ENCODE measurements at places on chromosomes 12 and 14. TPM values are rescaled to one million over a fixed set of nuclear protein-coding genes. Genes with fewer than 3 reads are reported as not detected.

Gene SRRM4
- 0.27 TPM for total RNA-seq

Gene EML1
- total RNA-seq, result 45.9 TPM

Gene MYL2
- 0.99 TPM for total RNA-seq

Gene HOXC12
- 0.45 TPM for total RNA-seq

Gene NKX2-1
- not detected for total RNA-seq

Gene APOF
- not detected for total RNA-seq

Gene C1S
- 1,087 TPM for total RNA-seq

DNA sequence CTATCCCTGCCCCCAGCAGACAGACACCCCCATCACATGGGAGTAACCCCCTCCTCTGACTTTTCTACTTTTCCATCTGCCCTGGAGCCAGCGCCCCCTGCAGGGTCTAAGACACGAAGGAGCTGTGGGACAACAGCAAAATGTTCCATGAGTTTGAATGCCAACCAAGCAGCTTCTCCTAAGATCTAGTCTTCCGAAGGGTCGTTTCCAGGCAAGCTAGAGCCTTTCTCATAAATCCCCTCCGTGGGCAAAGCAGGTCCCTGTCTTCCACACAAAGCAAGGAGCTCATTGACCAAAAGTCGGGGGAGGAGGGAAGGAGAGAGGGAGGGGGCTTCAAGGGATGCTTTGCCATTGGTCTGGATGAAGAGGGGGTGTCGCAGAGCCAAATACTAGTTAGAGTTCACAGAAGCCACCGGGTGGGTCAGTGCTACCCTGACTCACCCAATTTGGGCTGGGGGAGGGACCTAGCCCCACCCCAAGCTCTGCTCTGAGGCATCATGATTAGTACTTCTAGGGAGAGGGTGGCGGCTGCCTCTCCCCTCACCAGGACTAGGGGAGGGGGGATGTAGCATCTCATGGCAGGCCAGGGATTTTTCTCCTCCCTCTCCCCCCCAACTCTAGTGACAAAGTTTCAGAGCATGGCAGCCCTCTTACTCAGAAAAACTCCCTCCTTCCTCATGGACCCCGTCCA is 1.6 kb downstream of the MSI1 start:
- no peak for DNase-seq

- no peak for DNase-seq
These were observed 6.6 kb upstream of the NOP2 start for GRCh38 chr12:6574576-6575295.

GRCh38 chr14:49089107-49089506 is 497.1 kb downstream of the RPS29 start:
- DNase-seq, result no peak

DNA sequence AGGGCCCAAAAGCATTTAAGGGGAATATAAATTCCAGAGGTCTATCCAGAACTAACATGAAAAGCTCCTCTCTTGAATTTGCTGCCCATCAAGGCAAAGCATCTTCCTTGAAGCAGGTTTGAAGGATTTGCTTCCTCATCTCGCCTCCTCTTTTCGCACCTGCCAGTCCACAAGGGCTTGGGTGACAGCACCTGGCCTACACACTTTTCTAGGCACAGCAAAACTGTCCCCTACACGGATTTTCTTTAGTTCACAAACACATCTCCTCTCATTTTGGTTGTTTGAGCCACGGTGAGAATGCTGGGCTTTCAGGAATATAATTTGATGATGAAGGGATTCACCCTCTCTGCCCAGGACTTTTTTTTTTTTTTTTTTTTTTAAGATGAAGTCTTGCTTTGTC is 36.9 kb upstream of the ATP23 start:
- no peak for DNase-seq

- DNase-seq, result no peak
These were observed 236.2 kb upstream of the FBXO33 start for GRCh38 chr14:39668449-39668848.

DNA sequence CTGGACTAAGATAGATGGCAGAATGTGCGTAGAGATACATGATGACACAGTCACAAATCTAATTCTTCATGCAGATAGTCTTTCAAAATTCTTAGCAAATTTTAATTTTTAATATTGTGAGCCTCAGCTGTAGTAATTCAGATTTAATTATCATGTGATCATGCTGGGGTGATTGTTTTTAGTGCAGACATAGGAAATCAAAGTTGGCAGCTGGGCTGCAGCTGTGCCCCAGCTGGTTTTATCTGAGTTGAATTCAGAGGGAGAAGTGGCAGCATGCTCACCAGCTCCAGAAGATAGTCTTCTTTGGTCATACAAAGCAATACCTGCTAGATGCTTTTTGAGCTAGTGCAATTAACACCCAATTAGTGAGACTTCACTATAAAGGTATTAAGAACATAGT is 292.9 kb downstream of the RAD51B start:
- no peak for DNase-seq

DNA sequence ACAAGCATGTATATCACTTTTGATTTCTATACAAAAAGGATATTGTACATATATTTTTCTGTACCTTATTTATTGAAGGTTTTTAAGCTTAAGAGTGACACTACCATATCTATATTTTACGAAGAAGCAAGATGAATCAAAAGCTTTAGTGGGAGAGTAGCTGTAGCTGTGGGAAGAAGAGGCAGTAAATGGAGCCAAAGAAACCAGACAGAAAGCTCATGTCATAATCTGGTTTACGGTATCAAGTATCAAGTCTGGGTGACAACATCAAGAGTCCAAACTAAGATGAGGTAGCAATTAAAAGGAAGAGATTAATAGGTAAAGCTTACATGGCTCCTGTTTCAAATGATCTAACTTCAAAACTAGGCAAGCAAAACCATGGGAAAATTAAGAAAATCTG is 54.8 kb downstream of the CEP83 start:
- no peak for DNase-seq

GRCh38 chr12:93197067-93197593 is 180.6 kb upstream of the NUDT4 start:
- DNase-seq, result no peak

DNA sequence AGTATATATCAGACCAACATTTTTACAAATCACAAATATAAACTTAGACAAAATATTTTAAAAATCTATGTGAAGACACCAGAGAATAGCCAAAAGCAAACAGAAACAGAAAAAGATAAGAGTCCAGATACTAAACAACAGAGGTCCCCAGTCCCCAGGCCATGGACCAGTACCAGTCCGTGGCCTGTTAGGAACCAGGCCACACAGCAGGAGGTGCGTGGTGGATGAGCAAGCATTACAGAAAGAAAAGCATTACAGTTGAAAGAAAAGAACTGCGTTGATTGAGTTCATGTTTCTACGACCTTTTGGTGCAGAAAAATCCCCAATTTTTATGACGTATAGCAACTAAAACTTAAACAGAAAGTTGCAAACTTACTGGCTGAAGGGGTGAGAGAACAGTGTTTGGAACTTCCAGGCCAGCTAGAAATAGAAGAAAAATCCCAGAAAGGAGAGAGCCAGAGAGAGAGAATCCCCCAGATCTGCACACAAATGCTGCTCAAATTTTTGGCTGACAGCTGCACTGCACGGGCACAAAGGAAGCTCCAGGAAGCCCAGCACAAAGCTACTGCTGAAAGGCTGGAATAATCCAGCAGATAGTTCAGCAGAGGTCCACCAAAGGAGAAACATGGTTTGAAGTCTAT is 159.6 kb upstream of the C14orf180 start:
- no peak for DNase-seq

- no peak for DNase-seq
These were observed 86.5 kb upstream of the TMCC3 start for GRCh38 chr12:94736820-94737219.

- no peak for DNase-seq
These were observed 268.2 kb downstream of the ALG10 start for GRCh38 chr12:34290381-34290995.

- no peak for DNase-seq
These were observed 217.9 kb downstream of the CRADD start for GRCh38 chr12:93895089-93895445.

Data from aorta (tissue), 5 donors.